Heart left ventricle (tissue), 16 donors: ENCODE measurements at places on chromosomes 4 and X. TPM values are rescaled to one million over a fixed set of nuclear protein-coding genes. Genes with fewer than 3 reads are reported as not detected.

- no peak for DNase-seq
Measured at GRCh38 chr4:108432418-108432817, 188.0 kb upstream of the RPL34 start.

- no peak for DNase-seq
Measured at GRCh38 chrX:81174286-81174685, 27.4 kb downstream of the HMGN5 start.

- no peak for DNase-seq
Measured at GRCh38 chr4:100302061-100303026, 112.1 kb upstream of the DDIT4L start.

- no peak for DNase-seq
Measured at GRCh38 chrX:10254739-10255138, 98.0 kb downstream of the CLCN4 start.

- DNase-seq, result no peak
Measured at GRCh38 chr4:183223053-183223452, 97.0 kb downstream of the CLDN22 start.

SPANXA1 gene
- total RNA-seq, result not detected

DNA sequence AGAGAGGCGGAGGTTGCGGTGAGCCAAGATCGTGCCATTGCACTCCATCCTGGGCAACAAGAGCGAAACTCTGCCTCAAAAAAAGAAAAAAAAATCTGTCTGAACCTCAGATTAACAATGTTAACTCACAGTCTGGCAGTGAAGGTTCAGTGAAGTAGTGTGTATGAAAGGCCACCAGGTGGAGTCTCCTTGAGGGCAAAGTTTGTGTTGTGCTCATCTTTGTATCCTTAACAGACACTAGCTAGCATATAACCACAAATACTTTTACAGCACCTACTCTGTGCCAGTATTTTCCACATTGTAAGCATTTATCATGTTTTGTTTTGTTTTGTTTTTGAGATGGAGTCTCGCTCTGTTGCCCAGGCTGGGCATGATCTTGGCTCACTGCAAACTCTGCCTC, 46.0 kb upstream of the MGST2 start:
- no peak for DNase-seq

DNA sequence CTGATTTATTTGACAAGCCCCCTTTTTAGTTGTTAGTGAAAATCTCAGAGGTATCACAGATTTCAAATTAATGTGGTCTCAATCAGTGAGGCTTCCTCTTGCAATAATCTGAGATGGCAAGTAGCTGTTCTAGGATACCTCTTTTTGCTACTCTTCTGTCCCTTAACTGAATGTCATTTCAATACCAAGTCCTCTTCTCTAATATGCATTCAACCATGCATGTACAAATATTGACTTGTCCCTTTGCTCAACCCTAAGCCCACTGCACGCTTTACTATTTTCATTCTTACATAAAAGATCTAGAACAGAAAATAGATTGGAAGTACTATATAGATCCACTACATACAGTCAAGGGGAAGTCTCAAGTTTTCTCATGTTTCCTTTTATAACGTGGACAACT, 164.2 kb downstream of the CBR4 start:
- DNase-seq, result no peak

DNA sequence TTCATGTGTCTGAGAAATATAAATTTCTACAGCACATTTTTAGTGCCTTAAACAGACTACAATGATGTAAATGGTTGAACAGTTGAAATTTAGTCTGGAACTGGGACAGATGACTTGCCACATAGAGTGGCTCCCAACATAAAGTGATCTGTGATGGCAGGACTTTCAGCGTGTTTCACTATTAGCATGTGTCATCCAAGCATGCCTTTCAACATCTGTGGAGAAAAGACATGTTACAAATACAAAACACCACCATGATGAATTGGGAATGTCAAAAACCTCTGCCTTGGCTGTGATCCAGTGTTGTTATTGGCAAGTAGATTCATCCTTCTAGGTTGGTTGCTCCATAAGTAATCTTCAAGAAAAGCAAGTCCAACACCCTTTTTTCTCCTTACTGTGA, 348.7 kb downstream of the MAPK10 start:
- no peak for DNase-seq

DNA sequence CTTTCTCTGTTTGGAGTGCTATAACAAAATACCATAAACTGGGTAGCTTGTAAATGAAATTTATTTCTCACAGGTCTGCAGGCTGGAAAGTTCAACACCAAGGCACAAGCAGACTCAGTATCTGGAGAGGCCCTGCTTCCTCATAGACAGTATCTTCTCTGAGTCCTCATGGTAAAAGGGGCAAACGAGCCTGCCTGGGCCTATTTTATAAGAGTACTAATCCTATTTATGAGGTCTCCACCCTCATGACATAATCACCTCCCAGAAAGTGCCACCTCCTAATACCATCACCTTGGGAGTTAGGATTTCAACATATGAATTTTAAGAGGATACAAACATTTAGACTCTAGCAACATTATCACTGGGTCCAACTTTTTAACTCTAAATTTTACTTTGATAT, 200.3 kb downstream of the STPG2 start:
- no peak for DNase-seq

DNA sequence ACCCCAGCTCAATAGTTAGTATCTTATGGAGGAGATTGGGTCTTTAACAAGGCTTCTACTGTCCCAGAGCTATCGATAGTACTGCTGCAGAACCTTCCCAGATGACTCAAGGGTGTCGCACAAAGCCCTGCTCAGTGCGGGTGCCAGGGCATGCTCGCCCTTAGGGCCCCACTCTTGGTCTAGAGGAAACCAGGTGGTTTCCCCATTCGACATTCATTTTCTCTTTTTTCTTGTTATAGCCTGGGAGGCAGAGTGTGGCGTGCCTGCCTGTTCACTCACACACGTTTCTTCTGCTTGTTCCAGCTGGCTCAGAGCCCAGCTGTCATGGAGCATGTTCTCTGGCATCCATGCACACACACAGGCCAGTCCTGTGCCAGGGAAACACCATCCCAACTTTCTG, 144.5 kb downstream of the SMIM20 start:
- no peak for DNase-seq
